ENCODE measurements at places on chromosomes 2 and 18. TPM values are rescaled to one million over a fixed set of nuclear protein-coding genes. Genes with fewer than 3 reads are reported as not detected.

Gene DCC
- 0.43 TPM for total RNA-seq

Gene KIAA2012
- not detected for total RNA-seq

Gene SLC4A5
- 0.29 TPM for total RNA-seq

GRCh38 chr2:28407976-28408690 lies 15.5 kb downstream of the FOSL2 start:
- no peak for DNase-seq

DNA sequence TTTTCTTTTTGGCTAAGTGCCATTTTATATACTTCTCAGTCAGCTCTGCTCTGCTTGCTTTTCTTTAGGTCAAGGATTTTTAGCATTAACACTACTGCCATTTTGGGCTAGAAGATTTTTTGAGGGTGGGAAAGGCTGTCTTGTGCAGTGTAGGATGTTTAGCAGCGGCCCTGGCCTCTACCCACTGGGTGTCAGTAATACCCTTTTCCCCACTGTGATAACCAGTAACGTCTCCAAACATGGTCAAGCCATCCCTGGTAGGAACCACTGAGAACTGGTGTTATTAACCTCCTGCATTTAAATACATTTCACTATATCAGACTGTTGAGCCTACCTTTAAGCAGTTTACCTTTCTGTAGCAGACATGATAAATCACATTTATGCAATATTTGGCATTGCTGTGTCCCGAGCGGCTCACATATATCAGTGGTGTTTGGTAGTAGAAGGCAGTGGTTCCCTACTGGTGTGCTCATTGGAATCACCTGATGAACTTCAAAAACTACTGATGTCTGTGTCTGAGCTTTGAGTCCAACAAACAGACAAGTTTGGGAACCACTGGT lies 70.5 kb downstream of the CEP192 start:
- no peak for DNase-seq

- DNase-seq, result no peak
These were observed 89.7 kb downstream of the KCTD1 start for GRCh38 chr18:26458526-26459232.

Data from SK-MEL-5 (cell line).